ENCODE measurements at places on chromosomes 16 and 17.

GRCh38 chr16:58882292-58882691, 148.2 kb upstream of the GOT2 start:
- no peak for DNase-seq

DNA sequence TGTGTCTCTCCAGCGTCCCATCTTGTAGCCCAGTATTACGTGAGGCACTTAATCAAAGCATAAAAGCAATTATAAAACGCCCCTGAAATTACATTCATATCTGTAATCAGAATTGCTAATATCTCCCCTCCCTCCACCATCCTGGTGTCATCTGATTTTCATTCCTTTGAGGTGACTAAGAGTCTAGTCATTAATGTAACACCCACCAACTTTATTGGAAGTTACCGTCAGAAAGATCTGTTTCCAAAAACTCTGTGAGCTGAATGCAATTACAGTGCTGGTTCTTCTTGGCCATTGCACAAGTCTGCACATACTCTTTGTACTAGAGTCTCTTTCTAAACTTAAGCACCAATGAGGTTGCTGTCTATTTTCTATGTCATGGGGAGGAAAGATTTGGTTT, 12.5 kb upstream of the MAF start:
- no peak for DNase-seq

DNA sequence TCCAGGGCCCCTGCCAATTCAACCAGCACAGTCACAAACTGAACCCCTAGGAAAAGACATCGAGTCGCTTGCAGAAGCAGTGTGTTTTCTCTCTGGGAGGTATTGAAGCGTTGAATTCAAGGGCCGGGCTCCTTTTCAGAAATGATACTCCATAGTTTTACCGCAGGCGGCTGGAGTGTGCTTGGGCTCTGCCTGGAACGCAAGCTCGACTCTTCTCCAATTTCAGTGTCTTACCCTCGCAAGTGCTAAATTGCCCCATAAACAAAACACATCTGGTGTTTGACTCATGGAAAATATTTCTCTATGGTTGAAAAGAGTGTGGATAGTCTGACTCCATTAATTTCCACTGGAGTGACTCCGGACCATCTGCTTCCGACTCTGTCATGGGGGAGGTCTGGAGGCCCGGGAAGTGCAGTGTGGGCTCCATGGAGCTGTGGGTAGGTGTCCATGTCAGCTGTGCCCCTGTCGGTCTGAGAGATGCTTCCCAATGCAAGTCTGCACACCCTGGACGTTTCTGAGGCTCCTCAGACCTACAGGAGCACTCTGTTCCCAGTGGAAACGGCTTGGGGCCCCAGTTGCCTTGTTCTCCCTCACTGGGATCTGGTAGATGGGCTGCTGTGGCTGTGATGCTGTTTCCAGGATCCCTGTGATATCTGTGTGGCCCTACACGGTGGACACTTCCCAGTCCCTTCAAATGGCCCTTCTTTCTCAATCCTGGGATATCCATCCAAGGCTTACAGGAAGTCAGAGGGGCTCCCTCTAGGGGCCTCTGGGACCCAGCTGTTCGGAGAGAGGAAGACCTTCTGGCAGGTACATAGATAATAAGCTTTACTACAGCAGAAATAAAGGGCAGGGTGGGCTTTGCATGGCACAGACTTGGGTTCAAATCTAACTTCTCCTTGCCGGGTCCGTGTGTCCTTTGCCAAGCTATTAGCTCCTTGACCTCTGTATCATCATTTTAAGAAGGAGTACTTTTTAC, 119.8 kb upstream of the CDH13 start:
- DNase-seq: no peak

DNA sequence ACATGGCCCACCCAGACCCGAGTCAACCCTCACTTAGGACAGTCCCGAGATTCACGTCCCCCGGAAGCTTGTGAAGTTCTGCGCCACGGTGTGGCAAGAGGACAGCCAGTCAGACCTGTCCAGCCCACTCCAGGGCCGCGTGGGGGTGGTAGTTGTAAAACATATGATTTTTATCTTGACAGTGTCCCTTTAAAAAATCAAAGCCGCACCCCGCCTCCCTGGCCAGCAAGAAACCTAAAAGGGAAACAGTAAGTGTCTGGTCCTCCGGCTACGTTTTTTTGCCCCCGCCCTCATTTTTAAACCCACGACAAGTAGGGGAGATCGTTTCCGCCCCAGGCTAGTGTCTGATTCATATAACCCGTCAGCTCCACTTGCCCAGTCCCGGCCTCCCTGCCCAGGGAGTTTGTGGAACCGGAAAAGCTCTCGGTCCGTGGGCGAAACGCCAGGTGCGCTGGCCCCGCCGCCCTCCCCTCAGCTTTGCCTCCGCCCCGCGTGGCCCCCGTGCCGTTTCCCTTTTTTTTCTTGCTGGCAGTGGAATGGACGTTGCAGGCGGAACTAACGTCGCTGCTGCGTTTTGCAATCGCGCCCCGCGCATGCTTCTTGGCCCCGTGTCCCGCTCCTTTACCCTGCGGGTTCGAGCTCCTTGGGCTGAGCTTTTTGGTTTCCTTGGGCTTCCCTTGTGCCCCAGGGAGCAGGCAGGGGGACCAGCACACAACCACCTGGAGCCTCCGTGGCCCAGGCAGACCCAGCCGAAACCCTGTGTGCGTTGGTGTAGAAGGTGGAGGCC, 13.3 kb upstream of the NUDT16L1 start:
- no peak for DNase-seq

- no peak for DNase-seq
These were observed 45.1 kb downstream of the SOX9 start for GRCh38 chr17:72165867-72166439.

Data from stimulated activated CD8-positive, alpha-beta memory T cell treated with anti-CD3 and anti-CD28 coated beads, Interleukin-15, amount 100 ng/mL, for 4 hours (primary cell).